Tibial nerve (tissue), 4 donors: ENCODE measurements at places on chromosomes 1 and 21. TPM values are rescaled to one million over a fixed set of nuclear protein-coding genes. Genes with fewer than 3 reads are reported as not detected.

RIPK4 gene
- 1.2 TPM for total RNA-seq

PTPRC gene
- 10.3 TPM for total RNA-seq

DDX59 gene
- 18.0 TPM for total RNA-seq

SAMD13 gene
- 1.5 TPM for total RNA-seq

HEYL gene
- 16.9 TPM for total RNA-seq

CAPZB gene
- 99.9 TPM for total RNA-seq

MATN1 gene
- total RNA-seq, result not detected

UBXN11 gene
- total RNA-seq, result 14.9 TPM

WNT4 gene
- total RNA-seq, result 0.63 TPM

SUSD4 gene
- not detected for total RNA-seq

HRNR gene
- not detected for total RNA-seq
